ENCODE measurements at places on chromosomes 12 and 14.

DNA sequence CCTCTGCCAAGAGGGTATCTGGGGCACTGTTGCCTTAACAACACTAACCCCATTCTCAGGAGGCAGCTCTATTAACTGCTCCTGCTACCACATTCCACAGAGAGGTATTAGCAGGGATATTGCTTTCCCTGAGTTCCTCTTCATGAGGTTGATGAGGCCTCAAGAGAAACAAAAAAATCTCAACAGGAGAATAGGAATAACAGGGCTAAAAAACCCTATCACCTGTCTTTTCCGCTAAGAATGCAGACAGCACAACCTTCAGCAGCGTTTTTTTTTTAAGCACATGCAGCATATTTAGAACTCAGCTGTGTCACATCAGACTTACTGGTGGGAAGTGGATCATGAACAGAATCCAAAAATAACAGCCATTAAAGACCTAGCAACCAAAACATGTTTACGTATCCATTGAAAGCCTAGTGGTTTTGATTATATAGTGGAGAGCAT is 29.2 kb downstream of the ATF7 start:
- DNase-seq: no peak

DNA sequence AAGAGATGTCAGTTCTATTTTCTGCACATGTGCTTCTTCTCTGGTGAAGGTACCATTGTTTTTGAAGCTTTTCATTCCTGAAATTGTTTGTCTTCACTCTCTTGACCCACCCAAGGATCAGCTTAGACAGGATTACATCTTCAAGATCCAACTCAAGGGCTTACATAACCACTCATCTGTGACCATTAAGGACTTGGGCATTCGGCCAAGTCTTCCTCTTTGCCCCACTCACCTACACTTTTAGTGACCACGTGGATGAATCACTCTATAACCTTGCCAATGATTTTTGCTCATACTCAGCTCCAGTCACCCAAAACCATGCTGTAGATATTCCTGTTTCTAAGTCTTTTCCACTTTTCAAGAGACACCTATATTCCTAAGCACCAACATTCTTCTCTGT is 36.5 kb upstream of the SSTR1 start:
- DNase-seq: no peak

GRCh38 chr12:8780389-8780788 is 42.0 kb upstream of the A2ML1 start:
- DNase-seq: no peak

GRCh38 chr12:31866523-31866922 is 92.7 kb upstream of the RESF1 start:
- no peak for DNase-seq

DNA sequence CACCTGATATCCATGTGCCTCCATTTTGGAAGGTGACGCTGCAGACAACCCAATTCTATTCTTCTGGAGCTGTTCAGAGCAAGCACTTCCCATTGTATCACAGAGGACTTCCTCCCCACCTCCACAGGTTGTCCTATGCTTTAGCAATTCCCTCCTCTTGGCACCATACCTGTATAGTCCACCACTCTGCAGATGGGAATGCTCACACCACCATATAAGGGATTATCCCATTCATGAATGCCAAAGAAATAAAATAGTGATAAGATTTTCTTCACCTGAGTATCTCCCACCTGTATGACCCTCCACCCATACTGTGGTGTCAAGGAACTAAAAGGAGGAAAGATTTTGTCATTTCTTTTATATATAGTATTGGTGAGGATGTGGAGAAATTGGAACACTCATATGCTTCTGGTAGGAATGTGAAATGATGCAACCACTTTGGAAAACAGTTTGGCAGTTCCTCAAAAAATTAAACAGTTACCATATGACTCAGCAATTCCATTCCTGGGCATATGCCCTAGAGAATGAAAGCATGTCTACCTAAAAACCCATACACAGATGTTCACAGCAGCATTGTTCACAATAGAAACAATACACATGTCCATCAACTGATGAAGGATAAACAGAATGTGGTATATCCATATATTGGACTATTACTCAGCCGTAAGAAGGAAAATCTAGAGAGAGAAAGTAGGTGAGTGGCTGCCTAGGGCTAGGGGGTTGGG is 75.2 kb downstream of the FIGNL2 start:
- DNase-seq: no peak

GRCh38 chr12:100718187-100718586 is 76.4 kb upstream of the ANO4 start:
- no peak for DNase-seq

- peak; percentile 34 for DNase-seq
These were observed 65.0 kb downstream of the SETD3 start for GRCh38 chr14:99415496-99416281.

DNA sequence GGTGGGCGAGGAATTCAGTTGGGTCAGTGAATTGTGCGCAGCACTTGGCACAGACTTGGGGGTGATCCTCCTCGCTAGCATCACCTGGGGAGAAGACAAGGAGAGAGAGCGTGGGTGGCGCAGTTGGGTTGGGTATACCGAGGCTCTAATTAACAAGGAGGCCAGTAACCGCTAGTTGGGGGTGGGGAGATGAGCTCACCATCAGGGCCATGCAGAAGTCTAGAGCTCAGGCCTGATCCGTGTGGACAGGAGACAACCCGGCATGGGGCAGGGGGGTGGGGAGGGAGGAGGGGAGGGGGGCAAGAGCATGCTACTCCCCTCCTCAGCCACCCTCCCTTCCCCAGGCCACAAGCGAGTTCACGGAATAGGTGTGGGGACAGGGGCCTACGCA is 580 bp downstream of the SALL2 start:
- DNase-seq: no peak

GRCh38 chr12:92261692-92262091 is 116.0 kb upstream of the BTG1 start:
- DNase-seq: no peak

- DNase-seq: no peak
These were observed 2.7 kb downstream of the CD4 start for GRCh38 chr12:6791931-6792520.

- DNase-seq: no peak
These were observed 584.2 kb downstream of the DIO2 start for GRCh38 chr14:79627058-79627457.

DNA sequence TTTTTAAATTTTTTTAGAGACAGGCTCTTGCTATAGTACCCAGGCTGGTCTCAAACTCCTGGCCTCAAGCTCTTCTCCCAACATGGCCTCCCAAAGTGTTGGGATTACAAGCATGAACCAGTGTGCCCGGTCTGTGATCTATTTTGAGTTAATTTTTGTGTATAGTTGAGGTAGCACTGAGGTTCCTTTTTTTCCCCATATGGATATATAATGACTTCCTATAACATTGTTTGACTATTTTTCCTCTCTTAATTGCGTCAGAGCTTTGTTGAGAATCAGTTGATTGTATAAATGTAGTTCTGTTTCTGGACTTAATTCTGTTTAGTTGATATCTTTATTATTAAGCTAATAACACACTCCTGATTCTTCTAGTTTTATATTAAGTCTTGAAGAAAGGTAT is 8.6 kb upstream of the M6PR start:
- DNase-seq: no peak

GRCh38 chr12:115032521-115032920 is 348.5 kb upstream of the TBX3 start:
- no peak for DNase-seq

DNA sequence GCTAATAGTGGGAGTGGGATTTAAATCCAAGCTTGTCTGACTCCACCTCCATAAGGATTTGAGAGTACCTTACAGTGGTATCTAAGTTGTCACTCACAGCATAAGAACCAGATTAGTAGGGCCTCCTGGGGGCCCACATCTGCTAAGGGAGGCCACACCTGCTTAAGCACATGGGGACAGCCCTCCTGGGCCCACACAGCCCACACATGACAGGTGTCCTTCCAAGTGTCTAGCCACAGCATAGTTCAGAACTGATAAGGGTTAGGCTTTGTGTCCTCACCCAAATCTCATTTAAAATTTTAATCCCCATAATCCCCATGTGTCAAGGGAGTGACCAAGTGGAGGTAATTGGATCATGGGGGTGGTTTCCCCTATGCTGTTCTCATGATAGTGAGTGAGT is 186.0 kb upstream of the HMGA2 start:
- no peak for DNase-seq

DNA sequence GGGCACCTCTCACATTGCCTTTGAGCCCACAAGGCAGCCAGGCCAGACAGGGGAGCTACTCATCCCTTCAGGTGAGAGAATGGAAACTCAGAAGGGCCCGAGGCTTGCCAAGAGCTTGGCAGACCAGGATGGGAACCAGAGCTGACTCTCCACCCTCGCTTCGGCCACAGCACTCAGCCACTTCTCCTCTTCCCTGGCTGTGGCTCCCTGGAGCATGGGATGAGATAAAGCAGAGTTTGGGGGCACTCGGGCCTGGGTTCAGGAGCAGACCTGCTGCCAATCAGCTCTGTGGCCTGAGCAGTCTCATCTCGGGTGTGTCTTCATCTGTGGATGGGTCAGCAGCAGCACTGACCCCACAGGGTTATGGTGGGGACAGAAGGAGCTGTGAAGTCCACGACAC is 20.0 kb upstream of the CCDC85C start:
- no peak for DNase-seq

DNA sequence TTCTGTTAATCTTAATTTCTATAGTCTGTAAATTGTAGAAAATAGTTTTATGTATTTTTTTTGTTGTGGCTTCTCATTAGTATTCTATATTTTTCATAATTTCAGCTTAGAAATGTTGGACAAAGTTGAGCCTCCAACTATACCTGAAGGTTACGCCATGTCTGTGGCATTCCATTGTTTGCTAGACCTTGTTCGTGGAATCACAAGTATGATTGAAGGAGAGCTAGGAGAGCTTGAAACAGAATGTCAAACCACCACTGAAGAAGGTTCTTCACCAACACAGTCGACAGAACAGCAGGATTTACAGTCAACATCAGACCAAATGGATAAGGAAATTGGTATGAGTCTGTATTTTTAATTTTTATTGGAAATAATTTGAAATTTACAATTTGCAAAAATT is 65.7 kb downstream of the MON2 start:
- DNase-seq: no peak

GRCh38 chr14:69610020-69610873 is 1.1 kb upstream of the SUSD6 start:
- DNase-seq: no peak

- DNase-seq: no peak
These were observed 341.5 kb upstream of the DDHD1 start for GRCh38 chr14:53494587-53494986.

- DNase-seq: no peak
These were observed 4.5 kb downstream of the KRT83 start for GRCh38 chr12:52316701-52317100.

DNA sequence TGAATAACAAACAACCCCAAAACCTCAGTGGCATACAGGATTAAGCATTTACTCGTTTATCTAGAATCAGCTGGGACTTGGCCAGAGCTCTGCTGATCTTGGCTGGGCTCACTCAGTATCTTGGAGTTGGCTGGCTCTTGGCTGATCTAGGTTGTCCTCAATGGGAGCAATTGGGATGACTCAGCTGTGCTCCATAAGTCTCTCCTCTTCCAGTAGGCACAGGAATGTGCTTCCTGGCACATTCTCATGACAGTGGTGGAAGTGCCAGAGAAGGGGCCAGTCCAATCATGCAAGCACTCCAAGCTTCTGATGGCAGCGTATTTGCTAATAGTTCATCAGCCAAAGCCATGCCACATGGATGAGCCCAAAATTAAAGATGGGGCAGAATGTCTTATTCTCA is 41.7 kb upstream of the ANO4 start:
- no peak for DNase-seq

- DNase-seq: no peak
These were observed 119.0 kb upstream of the CPSF6 start for GRCh38 chr12:69120354-69120753.

- no peak for DNase-seq
These were observed 143.1 kb downstream of the BICD1 start for GRCh38 chr12:32249777-32250176.

DNA sequence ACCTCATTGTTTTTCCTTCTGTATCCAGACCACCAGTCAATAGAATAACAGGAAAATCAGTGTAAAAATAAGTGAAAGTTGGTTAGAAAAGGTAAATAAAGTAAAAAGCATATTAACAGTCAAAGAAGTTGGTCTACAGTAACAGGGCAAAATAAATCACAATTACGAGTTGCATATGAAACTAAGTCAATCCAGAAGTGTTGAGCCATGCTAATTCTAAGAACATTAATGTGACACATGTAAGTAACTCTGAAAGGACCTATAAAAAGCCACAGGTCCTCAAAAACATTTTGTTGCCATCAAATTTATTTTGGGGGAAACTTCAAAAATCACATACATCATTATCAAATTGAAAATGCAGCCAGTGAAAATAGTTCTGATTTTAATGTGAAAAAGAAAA is 56.4 kb downstream of the LRP6 start:
- DNase-seq: no peak

DNA sequence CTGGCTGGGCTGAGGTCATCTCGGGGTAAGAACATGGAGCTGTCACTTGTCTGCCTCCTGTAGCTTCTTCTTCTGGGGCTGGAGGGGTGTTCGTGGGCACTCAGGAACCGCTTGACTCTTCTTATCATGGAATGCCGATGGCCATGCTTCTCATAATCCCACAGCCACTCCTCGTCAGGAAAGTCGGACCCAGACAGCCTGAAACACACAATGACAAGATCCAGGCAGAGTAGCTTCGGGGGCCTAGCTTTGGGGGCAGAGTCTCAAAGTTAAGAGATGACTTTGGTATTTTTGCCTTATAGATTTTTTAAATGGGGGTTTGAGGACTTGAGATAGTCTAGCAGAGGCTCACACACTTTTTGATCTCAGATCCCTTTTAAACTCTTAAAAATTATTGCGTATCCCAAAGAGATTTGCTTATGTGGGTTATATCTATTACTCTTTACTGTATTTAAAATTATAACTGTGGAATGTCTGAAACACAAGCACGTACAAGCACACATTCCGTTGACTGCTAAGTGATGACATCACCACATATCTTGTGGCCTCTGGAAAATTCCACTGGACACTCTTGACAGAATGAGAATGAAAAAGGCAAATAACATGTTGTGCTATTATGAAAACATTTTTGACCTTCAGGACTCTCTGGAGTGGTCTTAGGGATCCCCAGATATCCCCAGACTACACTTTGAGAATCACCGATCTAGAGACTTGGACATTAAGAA is 43.3 kb downstream of the BEST3 start:
- DNase-seq: no peak

- no peak for DNase-seq
These were observed 10.1 kb downstream of the PCNX4 start for GRCh38 chr14:60101786-60102185.

Measured in SHP77 treated with DMSO at 0.1 percent for 48 hours (cell line).